Mammary epithelial cell (primary cell): ENCODE measurements at places on chromosomes 2 and 18.

- no peak for DNase-seq
These were observed at the start of gene PSD4 for GRCh38 chr2:113173542-113174375. Gene PSD4 (plus strand): TSS chr2:113173971. CDS start chr2:113182457, 8,486 bp downstream.

DNA sequence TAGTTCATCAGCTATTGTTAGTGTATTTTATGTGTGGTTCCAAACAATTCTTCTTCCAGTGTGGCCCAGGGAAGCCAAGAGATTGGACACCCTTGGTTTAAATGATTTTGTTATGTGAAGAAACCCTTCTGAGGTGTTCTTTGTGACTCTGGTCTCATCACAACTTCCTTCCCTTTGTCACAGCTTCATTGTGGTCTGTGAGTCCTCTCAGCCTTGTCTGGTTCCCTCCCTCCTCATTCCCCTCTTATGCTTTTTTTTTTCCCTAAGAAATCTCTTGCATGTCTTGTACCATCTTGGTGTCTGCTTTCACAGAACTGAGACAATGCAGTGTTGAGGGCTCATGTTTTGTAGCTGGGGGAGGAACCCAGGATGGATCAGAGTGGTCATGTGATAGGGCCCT, 118.9 kb downstream of the TMEM182 start:
- DNase-seq: no peak

GRCh38 chr18:54950221-54950620, 9.0 kb downstream of the CCDC68 start:
- peak; percentile 36 for DNase-seq

DNA sequence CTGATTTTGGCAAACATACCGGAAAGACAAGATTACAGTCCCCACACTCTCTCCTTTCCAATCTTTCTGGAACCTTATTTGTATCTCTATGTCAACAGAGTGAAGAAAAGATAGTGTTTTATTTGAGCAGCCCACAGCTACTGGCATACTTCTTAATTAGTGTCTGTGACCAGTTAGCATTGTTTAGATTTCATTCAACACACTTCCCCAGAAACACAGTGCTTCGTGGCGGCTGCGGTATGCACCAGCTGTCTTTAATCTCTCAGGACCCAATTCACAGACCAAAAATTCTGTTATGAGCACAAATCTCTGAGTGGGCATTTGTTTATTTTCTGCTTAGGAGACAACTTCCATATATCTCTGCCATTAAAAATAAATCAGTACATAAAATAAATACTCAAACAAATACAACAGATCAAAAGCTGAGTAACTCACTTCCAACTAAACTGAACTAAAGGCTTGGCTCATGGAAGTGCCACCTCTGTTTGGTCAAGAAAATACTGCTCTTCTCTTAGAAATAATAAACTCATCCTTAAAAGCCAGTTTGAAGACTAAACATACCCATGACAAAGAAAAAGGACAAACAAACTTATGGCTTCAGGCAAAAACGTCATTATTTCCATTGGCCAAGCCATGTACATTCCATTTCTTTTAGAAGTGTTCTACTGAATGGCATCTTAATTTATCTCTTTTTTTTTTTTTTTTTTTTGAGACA, 392.4 kb downstream of the TXNL1 start:
- no peak for DNase-seq

DNA sequence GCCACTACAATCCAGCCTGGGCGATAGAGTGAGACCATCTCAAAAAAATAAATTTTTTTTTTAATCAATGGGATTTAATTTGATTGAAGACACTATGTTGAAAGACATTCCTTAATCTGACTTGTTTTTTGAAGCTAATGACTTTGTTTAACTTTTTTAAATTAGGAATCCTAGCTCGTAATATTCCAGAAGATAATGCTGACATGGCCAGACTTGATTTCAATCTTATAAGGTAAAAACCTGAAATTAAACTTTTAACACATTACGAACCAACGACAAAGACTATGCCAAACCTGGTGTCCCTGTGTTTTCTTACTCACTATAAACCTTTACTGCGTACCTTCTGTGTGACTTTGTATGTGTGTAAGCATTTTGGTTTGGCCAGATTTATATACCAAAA, 7.6 kb downstream of the ATIC start:
- no peak for DNase-seq

DNA sequence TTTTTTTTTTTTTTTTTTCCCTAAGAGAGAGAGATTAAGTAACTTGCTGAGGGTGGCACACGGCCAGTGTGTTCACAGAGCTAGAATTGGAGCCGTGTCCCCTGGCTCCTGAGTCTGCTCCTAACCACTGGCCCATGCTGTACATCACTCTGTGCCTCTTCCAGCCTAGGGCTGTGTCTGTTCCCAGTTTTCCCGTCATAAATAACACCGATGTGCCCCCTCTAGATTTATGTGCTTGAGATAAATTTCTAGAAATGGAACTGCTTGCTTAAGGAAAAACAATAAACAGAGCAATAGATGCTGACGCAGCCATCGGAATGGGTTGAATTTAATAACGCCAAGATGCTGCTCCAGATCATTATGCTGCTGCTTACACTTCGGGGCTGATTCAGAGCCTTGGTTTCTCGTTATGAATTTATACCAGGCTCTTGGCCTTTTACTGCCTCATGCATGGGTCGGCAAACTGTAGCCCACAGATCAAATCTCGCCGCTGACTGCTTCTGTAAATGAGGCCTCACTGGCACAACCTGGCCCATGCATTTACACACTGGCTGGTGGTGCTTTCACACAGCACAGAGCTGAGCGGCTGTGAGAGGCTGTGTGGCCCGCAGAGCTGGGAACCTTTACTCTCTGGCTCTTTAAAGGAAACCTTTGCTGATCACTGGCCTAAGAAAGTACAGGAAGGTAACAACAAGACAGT, 58.1 kb downstream of the NDUFA10 start:
- no peak for DNase-seq

DNA sequence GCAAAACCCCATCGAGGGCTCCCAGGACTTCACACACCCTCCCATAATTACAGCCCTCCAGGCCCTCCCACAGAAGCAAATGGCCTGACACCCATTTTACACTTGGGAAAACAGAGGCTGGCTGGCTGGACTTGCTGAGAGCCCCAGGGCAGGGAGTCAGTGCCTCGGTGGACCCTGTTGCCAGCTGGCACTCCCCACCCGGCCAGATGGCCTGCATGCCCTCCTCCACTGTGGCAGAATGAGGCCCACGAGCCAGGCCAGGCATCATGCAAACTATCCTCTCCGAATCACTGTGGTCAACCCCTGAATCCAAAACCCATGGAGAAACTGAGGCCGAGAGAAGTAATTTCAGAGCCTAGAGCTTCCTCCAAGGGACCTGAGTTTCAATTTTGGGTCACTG, 129.7 kb downstream of the SMAD2 start:
- no peak for DNase-seq

DNA sequence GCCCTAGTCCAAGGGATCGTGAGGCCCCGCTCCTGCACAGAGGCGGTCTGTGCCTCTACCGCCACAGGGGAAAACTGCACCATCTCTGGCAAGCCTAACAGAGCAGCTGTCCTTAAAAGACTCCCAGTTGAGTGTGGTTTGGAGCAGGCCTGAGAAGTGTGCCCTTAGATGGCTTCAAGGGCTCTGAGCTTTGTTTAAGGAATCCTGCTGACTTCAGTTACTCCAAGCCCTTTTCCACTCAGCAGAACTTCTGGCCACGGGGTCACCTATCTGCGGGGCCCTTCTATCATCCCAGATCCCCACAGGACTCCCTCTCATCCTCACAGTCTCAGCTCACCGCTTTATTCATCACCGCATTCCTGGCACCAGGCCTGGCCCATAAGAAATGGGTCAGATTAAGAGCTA, 131.5 kb downstream of the CCDC74A start:
- no peak for DNase-seq

GRCh38 chr18:53534203-53534602, 690.3 kb downstream of the MBD2 start:
- no peak for DNase-seq

DNA sequence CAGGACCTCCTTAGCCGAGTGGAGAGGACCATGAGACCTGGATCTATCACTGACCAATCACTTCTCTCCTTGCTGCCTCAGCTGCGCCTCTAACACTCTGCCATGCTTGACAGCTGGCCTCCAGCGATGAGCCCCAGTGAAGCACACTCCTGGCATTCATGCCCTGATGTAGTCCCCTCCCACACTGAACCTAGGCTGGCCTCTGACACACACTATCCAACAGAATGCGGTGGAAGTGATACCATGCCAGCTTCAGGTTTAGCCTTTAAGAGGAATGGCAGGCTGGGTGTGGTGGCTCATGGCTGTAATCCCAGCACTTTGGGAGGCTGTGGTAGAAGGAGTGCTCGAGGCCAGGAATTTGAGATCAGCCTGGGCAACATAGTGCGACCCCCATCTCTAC, 73.7 kb upstream of the LAPTM4A start:
- no peak for DNase-seq

GRCh38 chr2:143841935-143842334, 678.0 kb downstream of the ZEB2 start:
- no peak for DNase-seq

GRCh38 chr2:166805753-166806152, 82.5 kb upstream of the XIRP2 start:
- DNase-seq: no peak

GRCh38 chr18:4636967-4637366, 181.9 kb upstream of the DLGAP1 start:
- no peak for DNase-seq

- no peak for DNase-seq
These were observed 271.5 kb upstream of the MMADHC start for GRCh38 chr2:149858901-149859634.

- no peak for DNase-seq
These were observed 159.8 kb upstream of the DLX2 start for GRCh38 chr2:172262486-172262885.

DNA sequence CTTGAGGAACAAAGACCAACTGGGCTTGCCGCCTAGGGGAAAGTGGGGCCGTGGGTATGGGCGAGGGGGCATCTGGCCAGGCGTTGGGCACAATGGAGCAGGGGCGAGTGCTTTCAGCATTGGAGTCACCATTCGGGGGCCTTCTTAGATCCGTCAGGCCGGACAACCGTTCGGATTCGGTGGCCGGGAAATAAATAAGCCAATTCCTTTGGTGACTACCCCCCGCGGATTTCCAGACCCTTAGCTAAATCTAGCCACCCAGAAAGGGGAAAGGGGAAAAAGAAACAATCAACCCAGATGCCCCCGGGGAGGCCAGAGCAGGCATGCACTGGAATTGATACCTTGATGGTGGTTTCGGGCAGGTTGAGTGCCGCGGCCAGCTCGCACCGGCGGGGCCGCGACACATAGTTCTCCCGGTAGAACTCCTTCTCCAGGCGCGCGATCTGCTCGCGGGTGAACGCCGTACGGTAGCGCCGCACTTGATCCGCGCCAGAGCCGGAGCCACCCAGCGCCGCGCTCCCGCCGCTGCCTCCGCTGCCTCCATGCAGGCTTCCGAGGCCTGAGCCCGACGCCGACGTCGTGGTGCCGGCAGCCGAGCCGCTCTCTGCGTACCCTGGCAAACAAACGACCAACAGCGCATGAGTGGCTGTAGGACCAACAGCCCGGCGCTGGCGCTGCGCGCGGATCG, 1.8 kb downstream of the EVX2 start:
- DNase-seq: no peak

DNA sequence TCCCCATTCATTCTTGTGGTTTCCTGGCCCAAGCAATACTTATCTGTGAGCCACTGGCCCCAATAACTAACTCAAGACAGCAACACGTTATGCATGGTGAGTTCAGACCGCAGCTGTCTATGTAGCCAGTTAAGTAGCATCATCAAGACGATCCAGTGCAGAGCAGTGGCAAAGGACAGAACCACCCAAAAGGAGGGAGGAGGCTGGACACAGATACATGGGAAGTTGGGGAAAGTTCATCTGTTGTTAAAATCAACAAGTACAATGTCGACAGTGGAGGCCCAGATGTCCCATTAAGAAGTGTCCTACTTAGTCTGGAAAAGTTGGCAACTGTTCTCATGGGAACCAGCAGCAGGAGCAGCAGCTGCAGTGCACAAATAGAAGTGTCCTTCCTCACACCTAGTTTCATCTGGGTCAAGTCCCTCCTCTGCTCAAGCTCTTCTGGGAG, 106.9 kb upstream of the THOC1 start:
- DNase-seq: no peak

- DNase-seq: no peak
These were observed 23.7 kb upstream of the COL5A2 start for GRCh38 chr2:189203177-189203799.

GRCh38 chr2:175008801-175009495, 3.8 kb upstream of the CHN1 start:
- no peak for DNase-seq

GRCh38 chr18:79117385-79117784, 48.2 kb downstream of the ATP9B start:
- DNase-seq: no peak

DNA sequence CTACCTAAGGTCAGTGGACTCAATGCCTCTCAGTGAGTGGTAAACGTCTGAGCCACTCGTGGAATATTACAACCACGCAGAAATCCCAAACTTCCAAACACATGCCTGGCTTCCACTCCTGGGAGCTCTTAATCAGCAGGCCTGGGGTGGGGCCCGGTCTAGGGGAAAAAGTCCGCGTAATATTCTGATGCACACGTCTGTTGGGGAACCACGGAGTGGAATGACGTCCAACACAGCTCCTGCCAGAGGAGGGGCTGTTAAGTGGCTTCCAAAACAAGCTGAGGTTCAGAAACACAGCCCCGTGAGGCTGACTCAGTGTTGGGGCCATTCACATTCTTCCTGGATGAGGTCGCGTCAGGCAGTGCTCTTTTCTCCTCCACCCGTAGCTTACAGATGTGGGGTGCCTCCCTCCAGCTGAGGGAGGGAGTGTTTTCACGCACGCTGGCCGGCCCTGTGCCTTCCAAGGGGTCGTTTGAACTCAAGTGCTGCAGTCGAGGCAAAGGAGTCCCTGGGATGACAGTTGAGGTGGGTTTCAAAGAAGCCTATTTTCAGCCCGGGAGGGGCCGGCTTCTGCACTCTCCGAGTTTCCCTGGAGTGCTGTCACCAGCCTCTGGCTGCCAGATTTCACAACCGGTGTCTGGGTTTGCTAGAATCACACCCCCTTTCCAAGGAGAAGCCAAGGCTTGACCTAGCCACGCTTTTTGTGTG, 73.1 kb downstream of the ACKR3 start:
- peak; percentile 85 for DNase-seq

- no peak for DNase-seq
These were observed 149.4 kb upstream of the SLC1A4 start for GRCh38 chr2:64839844-64840243.

DNA sequence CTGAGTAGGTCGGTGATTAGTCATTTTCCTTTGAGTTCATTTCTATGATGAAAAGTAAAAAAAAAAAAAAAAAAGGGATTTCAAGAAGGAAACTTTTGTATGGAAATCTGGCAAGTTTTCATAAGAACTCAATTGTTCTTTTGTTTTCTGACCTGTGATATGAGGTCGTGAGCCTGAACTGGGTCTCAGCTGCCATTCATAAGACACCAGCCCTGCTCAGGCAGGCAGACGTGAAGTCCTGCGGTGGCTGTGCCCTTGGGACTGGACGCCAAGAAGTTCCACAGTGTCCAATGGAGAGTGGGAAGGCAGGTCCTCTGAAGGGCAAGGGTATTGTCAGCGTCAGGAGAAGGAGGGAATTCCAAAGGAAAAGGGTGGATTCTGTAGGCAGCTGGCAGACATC, 183.9 kb downstream of the NCK2 start:
- no peak for DNase-seq
